AG04450 (cell line): ENCODE measurements at places on chromosomes 1 and 21.

DNA sequence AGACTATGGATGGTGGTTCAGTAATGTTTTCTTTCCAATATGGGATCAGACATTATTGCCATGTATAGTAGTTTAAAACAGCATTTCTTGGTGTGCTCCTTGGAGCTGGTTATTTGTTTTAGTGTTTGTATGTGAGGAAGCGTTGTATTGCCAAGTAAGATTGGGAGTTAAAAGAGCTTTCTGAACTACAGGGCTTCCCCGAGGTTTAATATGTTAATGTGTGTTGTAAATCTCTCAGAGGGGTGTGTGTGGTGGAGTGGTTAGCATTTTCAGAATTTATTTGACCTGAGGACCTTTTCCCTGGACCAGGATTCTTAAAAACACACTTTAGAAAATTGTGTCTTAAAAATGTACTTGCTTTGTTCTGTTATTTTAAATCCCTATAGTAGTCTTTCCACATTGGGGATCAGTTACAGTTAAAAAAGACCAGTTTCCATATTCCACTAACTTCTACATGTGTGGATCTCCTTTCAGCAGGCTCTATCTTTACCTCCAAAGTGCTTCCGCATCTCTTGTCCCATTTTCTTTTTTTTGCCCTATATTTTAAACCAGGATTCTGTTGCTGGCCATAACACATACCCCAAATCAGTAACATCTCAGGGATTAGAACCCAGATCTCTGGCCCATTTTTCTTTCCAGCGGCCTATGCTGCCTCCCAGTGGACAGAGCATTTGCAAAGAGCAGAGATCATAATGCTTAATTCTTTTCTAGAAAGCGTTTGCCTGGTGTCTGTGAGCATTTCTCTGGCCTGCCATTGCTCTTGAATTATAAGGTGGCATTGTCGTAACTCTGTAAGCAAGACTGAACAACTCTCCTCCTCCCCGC, 58.6 kb downstream of the PBX1 start:
- DNase-seq: no peak

- DNase-seq: no peak
These were observed 11.9 kb downstream of the PRRX1 start for GRCh38 chr1:170675865-170676264.

- no peak for DNase-seq
These were observed 137.8 kb upstream of the KRTAP19-8 start for GRCh38 chr21:31176080-31176551.

GRCh38 chr1:78009836-78010235, 5.1 kb downstream of the DNAJB4 start:
- no peak for DNase-seq
